Fibroblast of lung (primary cell): ENCODE measurements at places on chromosomes 11 and 22. TPM values are rescaled to one million over a fixed set of nuclear protein-coding genes. Genes with fewer than 3 reads are reported as not detected.

GRCh38 chr11:69971741-69972140, 106.4 kb upstream of the ANO1 start:
- DNase-seq: no peak
- no peaks in the 10 kb centered on the region for H3K36me3 ChIP-seq
- peaks cover 8% of the 10 kb centered on the region for H3K27me3 ChIP-seq

DNA sequence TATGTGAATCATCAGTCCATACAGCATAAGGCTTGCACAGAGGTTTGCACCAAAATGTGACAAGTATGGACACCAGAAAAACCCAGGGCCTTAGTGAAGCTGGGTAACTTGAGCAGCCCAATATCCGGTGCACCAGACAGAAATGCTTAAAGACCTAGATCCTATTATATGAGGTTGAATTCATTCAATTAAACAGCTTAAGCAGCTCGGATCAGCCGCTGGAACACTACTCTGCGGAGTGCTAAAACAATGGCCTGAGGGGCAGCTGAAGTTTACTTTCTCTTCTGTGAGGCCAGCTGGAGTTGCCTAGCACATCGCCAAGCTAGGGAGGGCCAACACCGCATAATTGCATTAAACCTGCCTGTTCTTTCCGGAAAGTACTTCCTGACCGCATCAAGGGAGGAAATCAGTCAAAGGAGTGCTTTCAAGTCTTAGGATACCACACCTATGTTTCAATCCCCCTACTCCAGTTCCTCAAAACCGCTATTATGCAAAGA, 17.0 kb upstream of the FAM181B start:
- no peak for DNase-seq
- no peak overlapping the region for H3K27ac ChIP-seq
- H3K27me3 ChIP-seq: no peaks in the 10 kb centered on the region
- H3K36me3 ChIP-seq: no peaks in the 10 kb centered on the region

GRCh38 chr11:88208745-88209144, 33.5 kb upstream of the RAB38 start:
- no peak for DNase-seq
- H3K4me3 ChIP-seq: no peak overlapping the region
- no peaks in the 10 kb centered on the region for H3K27me3 ChIP-seq

DNA sequence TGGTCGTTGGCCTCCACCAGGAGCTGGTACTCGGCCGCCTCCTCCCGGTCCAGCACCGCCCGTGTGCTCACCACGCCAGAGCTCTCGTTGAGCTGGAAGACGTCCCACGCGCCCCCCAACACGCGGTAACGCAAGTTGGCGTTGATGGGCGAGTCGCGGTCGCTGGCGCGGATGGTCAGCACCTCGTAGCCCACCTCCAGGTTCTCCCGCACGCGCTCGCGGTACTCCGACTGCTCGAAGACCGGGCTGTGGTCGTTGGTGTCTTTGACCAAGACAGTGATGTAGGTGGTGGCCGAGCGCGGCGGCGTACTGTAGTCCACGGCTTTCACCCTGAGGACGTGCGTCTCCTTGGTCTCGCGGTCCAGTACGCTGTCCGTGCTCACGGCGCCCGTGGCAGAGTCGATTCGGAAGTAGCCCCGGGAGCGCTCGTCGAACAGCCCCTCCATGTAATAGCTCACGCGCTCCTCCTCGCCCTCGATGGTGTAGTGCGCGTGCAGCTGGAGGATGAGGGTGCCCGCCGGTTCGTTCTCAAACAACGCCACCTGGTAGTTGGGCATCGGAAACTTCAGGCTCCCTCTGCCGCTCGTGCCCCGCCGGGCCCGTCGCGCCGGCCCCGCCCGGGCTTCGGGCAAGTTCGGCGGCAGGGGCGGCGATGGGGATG, 1.4 kb downstream of the CELSR1 start:
- H3K27me3 ChIP-seq: no peaks in the 10 kb centered on the region
- no peaks in the 10 kb centered on the region for H3K36me3 ChIP-seq
- no peak overlapping the region for H3K27ac ChIP-seq
- H3K4me3 ChIP-seq: no peak overlapping the region
- DNase-seq: no peak

DNA sequence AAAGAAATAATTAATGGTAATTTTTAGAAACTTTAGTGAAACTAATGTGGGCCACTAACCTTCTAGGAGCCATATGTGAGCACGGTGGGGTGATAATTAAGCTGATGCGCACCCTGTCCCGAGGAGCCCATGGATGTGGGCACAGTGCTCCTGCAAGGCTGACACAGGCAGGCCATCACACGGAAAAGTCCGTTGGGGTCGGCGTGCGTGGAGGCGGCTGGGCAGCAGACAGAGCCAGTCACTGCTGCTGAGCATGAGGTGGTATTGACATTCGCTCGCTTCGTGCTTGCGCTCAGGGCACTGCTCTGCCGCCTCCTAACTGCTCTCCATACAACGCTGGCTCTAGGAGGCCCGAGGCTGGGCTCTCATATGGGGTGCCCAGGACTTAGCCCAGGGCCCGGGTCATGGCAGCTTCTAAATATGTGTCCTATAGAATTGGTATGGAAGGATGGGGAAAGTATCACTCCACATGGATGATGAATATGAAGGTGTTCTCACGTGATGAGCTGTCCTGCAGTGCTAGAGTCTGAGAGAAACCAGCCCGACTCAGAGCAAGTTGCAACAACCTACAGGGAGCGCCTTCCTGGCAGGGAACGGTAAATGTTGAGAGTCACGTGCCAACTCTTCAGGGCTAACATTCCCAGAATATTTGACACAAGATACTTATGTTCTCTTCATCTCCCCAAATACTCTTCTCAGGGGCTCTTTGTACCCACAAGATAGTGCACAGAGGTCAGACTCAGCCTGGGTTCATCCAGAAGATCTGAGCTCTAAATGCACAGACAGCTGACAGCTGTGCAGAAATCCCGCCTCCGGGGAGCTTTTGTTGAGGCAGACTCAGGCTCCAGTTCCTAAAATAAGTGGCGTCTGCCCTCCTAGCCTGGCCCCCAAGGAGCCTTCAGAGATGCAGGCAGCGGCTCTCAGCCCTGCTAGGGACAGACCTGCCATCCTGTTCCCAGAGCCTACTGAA, 50.6 kb upstream of the ARFGAP3 start:
- peaks cover 8% of the 10 kb centered on the region for H3K4me1 ChIP-seq
- peaks cover 3% of the 10 kb centered on the region for H3K36me3 ChIP-seq
- H3K27ac ChIP-seq: no peak overlapping the region
- no peaks in the 10 kb centered on the region for H3K27me3 ChIP-seq
- no peak for DNase-seq

DNA sequence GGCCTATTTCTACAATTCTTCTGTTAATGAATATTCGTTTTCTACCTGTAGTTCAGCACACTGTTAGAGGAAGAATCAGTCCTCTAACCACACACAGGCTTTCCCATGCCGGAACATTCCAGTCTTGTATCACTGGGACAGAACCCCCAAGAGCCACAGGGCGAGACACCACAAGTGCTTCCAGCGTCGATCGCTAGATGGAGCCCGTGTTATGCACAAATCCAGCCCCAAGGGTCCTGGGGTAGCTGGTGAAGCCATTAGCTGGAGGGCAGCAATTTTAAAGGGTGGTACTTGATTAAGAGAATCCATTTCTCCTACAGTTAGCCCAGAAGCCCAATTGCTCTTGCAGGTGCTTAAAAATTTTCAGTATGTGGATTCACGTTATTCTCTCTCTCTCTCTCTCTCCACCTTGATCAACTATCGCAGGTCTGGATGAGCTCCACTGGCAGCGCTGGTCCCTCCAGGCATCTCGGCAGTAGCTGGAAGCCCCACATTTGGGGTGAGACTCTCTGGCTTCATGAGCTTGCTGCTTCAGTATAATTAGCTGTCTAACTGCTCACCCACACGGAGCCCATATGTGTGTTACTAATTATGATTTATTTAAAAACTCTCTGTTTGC, 148.2 kb upstream of the SNX19 start:
- H3K27ac ChIP-seq: no peak overlapping the region
- no peaks in the 10 kb centered on the region for H3K27me3 ChIP-seq
- no peaks in the 10 kb centered on the region for H3K36me3 ChIP-seq
- no peak overlapping the region for H3K4me3 ChIP-seq

GRCh38 chr11:79507706-79508105, 66.9 kb upstream of the TENM4 start:
- no peaks in the 10 kb centered on the region for H3K36me3 ChIP-seq
- H3K4me3 ChIP-seq: no peak overlapping the region
- DNase-seq: no peak
- peaks cover 2% of the 10 kb centered on the region for H3K27me3 ChIP-seq

DNA sequence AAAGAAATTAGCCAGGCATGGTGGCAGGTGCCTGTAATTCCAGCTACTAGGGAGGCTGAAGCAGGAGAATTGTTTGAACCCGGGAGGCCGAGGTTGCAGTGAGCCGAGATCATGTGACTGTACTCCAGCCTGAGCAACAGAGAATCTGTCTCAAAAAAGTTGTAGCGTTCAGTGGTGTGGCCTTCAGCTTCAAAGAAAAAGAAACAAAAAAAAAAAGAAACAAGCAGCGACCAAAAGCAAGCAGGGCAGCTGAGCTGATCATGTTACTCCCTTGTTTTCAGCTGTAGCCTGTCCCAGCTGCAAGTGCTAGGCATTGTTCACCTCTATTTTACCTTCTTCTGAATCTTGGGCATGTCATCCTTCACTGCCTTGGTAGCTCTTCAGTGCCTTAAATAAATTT, 37.0 kb downstream of the SFI1 start:
- no peaks in the 10 kb centered on the region for H3K36me3 ChIP-seq
- no peak overlapping the region for H3K4me3 ChIP-seq
- no peak for DNase-seq
- H3K4me1 ChIP-seq: peaks cover 4% of the 10 kb centered on the region

DNA sequence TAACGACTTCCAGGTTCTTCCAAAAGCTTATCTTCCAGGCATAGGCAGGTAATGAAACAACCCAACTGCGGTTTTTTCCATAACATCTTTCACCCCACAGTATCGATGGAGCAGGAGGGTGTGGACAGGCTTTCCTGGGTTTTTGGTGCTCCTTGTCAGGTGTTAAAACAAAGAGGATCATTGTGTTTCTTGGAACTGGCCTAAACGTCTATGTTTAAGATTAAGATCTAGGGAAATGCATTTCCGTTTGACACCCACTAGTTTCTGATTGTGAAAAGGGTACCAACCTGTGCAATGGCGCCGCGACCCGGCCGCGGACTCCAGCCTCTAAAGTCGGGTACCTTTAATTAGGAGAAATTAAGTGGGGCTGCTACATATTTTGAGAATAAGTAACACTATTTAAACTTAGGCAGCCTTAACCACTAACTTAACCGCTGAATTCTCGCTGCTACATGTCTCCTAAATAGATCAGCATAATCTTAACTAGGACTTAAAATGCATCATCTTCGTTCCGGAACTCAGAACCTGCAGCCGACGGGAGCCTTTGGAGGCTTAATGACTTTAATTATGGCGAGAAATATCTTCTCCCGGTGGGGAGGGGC, 31.5 kb downstream of the C22orf31 start:
- no peaks in the 10 kb centered on the region for H3K36me3 ChIP-seq
- H3K27ac ChIP-seq: peak overlapping the region; percentile 14
- H3K27me3 ChIP-seq: no peaks in the 10 kb centered on the region
- peaks cover 17% of the 10 kb centered on the region for H3K4me1 ChIP-seq

DNA sequence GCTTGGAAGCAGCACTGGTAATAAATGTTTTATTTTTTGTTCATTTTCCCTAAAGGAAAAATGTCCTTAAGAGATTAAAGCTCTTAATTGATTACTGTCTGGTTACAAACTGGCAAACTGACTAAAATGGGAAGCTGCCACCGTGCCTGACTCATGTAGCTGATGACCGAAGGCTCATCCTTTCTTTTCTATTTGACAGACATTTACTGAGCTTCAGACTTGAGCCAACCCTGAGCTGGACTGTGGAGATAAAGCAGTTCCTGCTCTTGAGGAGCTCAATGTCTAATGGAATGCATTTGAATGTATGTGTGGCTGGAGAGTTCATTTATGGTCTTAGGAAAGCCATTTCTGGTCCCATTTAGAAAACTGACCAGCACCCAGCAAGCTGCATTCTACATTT, 91.3 kb downstream of the RNF169 start:
- H3K4me3 ChIP-seq: no peak overlapping the region
- no peak overlapping the region for H3K27ac ChIP-seq
- no peaks in the 10 kb centered on the region for H3K27me3 ChIP-seq

GRCh38 chr11:68181719-68182451, 31.2 kb downstream of the KMT5B start:
- H3K27ac ChIP-seq: no peak overlapping the region
- peaks cover 4% of the 10 kb centered on the region for H3K36me3 ChIP-seq
- no peaks in the 10 kb centered on the region for H3K4me1 ChIP-seq
- H3K27me3 ChIP-seq: no peaks in the 10 kb centered on the region

GRCh38 chr11:69123593-69124545, 31.9 kb upstream of the SMIM38 start:
- no peak for DNase-seq
- H3K4me3 ChIP-seq: no peak overlapping the region
- no peaks in the 10 kb centered on the region for H3K36me3 ChIP-seq
- peaks cover 13% of the 10 kb centered on the region for H3K4me1 ChIP-seq
- H3K27ac ChIP-seq: no peak overlapping the region

MS4A4E gene
- total RNA-seq: not detected in 2 replicates

CTSW gene
- not detected in 2 replicates for total RNA-seq

SLC37A4 gene
- total RNA-seq: 10.0 and 10.1 TPM in 2 replicates

TRIM29 gene
- not detected in 2 replicates for total RNA-seq

POTEH gene
- not detected in 2 replicates for total RNA-seq

USP2 gene
- total RNA-seq: 0.77 and 2.3 TPM in 2 replicates
